ENCODE measurements at places on chromosomes 16 and 17. TPM values are rescaled to one million over a fixed set of nuclear protein-coding genes. Genes with fewer than 3 reads are reported as not detected.

Gene CES5A
- polyA plus RNA-seq = 0.03 TPM

Gene MGAT5B
- polyA plus RNA-seq = 1.5 TPM

Gene NME1
- 75.9 TPM for polyA plus RNA-seq

Gene ARL5C
- polyA plus RNA-seq = 0.29 TPM

Gene UBALD1
- polyA plus RNA-seq = 26.8 TPM

Gene PITPNM3
- 9.5 TPM for polyA plus RNA-seq

Gene SCGB1C2
- 2.6 TPM for polyA plus RNA-seq

Gene LPCAT2
- 9.4 TPM for polyA plus RNA-seq

Gene PRR35
- polyA plus RNA-seq = 10.5 TPM

Gene PRAC2
- polyA plus RNA-seq = not detected

Gene RGS9
- polyA plus RNA-seq = 16.5 TPM

Gene CNGB1
- 0.12 TPM for polyA plus RNA-seq

Gene ACSM3
- 96.3 TPM for polyA plus RNA-seq

Gene TMED6
- 2.0 TPM for polyA plus RNA-seq

Gene LLGL1
- polyA plus RNA-seq = 29.1 TPM

Gene TMEM92
- polyA plus RNA-seq = 1.7 TPM

Gene ZG16
- polyA plus RNA-seq = not detected

Gene MYH2
- polyA plus RNA-seq = not detected

Gene BBS2
- 109 TPM for polyA plus RNA-seq

Gene KRT33B
- polyA plus RNA-seq = 0.03 TPM

Gene SHBG
- polyA plus RNA-seq = 3.5 TPM

Gene PRKCA
- 25.9 TPM for polyA plus RNA-seq

Gene SPAG5
- polyA plus RNA-seq = 43.9 TPM

Gene RMI2
- polyA plus RNA-seq = 26.1 TPM

Gene DPEP1
- 47.0 TPM for polyA plus RNA-seq

Gene CCL13
- polyA plus RNA-seq = not detected

Gene MYADML2
- polyA plus RNA-seq = 0.11 TPM

Gene TAC4
- not detected for polyA plus RNA-seq

Gene NTN1
- polyA plus RNA-seq = 2.0 TPM

Gene PIK3R5
- polyA plus RNA-seq = 0.65 TPM

Gene PSMC3IP
- polyA plus RNA-seq = 16.7 TPM

Gene KRTAP9-2
- not detected for polyA plus RNA-seq

Gene CDK12
- polyA plus RNA-seq = 48.6 TPM

Gene CCL1
- not detected for polyA plus RNA-seq

Gene CSH1
- 0.98 TPM for polyA plus RNA-seq

Gene SOCS3
- polyA plus RNA-seq = 13.2 TPM

Gene TEKT1
- polyA plus RNA-seq = 0.42 TPM

Gene ACSM2A
- polyA plus RNA-seq = 60.4 TPM

Gene RAB26
- polyA plus RNA-seq = 2.4 TPM

Gene CARD14
- polyA plus RNA-seq = 1.3 TPM

Gene SBK1
- 15.8 TPM for polyA plus RNA-seq

Gene FGF11
- polyA plus RNA-seq = 8.1 TPM

Gene PRSS27
- polyA plus RNA-seq = 2.1 TPM

Gene DHRS7C
- not detected for polyA plus RNA-seq

Gene GPRC5C
- polyA plus RNA-seq = 124 TPM

Gene TAT
- 0.11 TPM for polyA plus RNA-seq

Gene CDIPT
- polyA plus RNA-seq = 133 TPM

Gene POLR3K
- 13.2 TPM for polyA plus RNA-seq

Gene CRYBA1
- polyA plus RNA-seq = not detected

Gene SP6
- polyA plus RNA-seq = 3.3 TPM
